Activated CD4-positive, alpha-beta T cell treated with anti-CD3 and anti-CD28 coated beads, Interleukin-2, amount 10 ng/mL, durations not matched to agents 24 days and 14 days (primary cell): ENCODE measurements at places on chromosomes 1 and 21. TPM values are rescaled to one million over a fixed set of nuclear protein-coding genes. Genes with fewer than 3 reads are reported as not detected.

The CLCA1 gene
- not detected in 2 replicates for total RNA-seq

GRCh38 chr1:237181743-237182317 is 139.8 kb downstream of the RYR2 start:
- no peak overlapping the region for H3K27ac ChIP-seq
- no peak overlapping the region for H3K4me3 ChIP-seq
- H3K36me3 ChIP-seq: no peaks in the 10 kb centered on the region
- DNase-seq: no peak

DNA sequence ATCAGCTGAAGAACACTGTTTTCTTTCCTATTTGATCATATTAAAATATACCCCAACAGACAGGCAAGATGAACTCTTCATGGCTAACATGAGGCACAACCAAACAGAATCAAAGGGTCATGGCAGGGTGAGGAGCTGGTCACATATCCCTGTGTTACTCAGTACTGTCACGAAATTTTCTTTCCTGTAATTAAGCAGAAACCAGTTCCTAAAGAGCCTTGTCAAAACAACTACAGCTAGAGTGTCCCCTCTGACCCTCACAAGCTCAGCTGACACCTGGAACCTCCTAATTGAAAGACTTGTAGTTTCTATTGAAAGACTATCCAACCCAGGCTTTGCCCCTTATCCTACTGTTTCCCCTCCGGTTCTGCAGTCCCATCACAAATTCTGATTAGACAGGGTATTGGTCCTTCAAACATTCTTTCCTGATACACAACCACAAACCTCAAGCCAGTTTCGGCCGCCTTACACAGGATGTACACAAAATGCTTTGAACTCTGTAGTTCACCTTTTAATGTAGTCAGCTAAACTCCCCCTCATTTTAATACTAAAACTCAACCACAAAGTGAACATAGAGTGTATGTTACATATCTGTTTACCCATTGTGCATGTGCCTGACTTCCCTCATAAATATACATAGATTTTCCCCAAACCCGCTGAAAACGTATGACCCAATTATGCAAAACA is 651.9 kb downstream of the MRPL39 start:
- H3K4me3 ChIP-seq: no peak overlapping the region
- no peak for DNase-seq
- H3K27me3 ChIP-seq: no peaks in the 10 kb centered on the region
- H3K27ac ChIP-seq: no peak overlapping the region

The ACP6 gene
- total RNA-seq: 9.5 and 15.3 TPM in 2 replicates

The BARHL2 gene
- not detected in 2 replicates for total RNA-seq

GRCh38 chr1:104874044-104874443 is 1124.3 kb downstream of the AMY1C start:
- no peaks in the 10 kb centered on the region for H3K4me1 ChIP-seq
- H3K36me3 ChIP-seq: no peaks in the 10 kb centered on the region
- H3K4me3 ChIP-seq: no peak overlapping the region
- no peaks in the 10 kb centered on the region for H3K27me3 ChIP-seq
- H3K27ac ChIP-seq: no peak overlapping the region
